Activated B cell treated with CpG ODN at 0.5 μM for 24 hours (primary cell): ENCODE measurements at places on chromosomes 2 and 18. TPM values are rescaled to one million over a fixed set of nuclear protein-coding genes. Genes with fewer than 3 reads are reported as not detected.

DNA sequence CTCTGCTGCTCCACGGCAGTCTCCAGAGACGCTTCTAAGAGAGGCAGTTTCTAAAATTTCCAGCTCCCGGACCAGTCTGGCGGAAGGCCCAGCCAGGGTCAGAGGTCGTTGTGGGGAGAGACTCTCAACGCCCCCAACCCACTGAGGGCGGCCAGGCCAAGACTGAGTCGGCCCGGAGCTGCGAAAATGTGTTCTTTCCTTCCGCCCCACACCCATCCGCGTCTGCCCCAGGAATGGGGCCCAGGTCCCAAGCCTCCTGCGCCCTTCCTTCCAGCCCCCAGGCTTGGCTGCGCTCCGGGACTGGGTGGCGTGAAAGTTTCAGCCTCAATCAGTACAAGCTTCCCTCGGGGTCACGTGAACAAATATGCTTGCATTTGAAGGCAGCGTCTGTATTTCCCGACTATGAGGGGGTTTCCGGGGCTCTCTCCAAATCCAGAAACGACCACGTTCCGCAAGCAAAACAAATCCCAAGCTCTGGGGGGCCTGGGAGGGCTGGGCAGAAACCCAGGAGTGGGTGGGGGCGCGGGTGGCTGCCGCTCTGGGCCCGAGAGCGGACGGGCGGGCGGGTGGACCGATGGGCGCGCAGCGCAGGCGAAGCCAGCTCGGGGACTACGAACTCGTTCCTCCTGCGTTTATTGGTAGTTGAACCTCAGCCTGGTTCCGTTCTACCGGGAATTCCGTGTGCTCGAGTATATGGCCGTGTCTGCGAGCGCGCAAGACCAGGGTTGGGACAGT, 3.3 kb downstream of the HOXD3 start:
- H3K27ac ChIP-seq = no peak overlapping the region
- peaks cover 3% of the 10 kb centered on the region for H3K4me1 ChIP-seq
- H3K27me3 ChIP-seq = peaks cover 63% of the 10 kb centered on the region
- no peaks in the 10 kb centered on the region for H3K36me3 ChIP-seq
- no peak for DNase-seq
- H3K4me3 ChIP-seq = no peak overlapping the region

- H3K4me1 ChIP-seq = no peaks in the 10 kb centered on the region
- no peak overlapping the region for H3K27ac ChIP-seq
- H3K4me3 ChIP-seq = no peak overlapping the region
- no peaks in the 10 kb centered on the region for H3K36me3 ChIP-seq
- no peak for DNase-seq
- peaks cover 17% of the 10 kb centered on the region for H3K27me3 ChIP-seq
These were observed 35.6 kb downstream of the NGEF start for GRCh38 chr2:232977438-232977971.

GRCh38 chr2:29251406-29251805, 136.2 kb downstream of the CLIP4 start:
- peaks cover 17% of the 10 kb centered on the region for H3K4me1 ChIP-seq
- no peaks in the 10 kb centered on the region for H3K36me3 ChIP-seq
- no peaks in the 10 kb centered on the region for H3K27me3 ChIP-seq
- DNase-seq = no peak
- H3K4me3 ChIP-seq = no peak overlapping the region
- H3K27ac ChIP-seq = no peak overlapping the region

DNA sequence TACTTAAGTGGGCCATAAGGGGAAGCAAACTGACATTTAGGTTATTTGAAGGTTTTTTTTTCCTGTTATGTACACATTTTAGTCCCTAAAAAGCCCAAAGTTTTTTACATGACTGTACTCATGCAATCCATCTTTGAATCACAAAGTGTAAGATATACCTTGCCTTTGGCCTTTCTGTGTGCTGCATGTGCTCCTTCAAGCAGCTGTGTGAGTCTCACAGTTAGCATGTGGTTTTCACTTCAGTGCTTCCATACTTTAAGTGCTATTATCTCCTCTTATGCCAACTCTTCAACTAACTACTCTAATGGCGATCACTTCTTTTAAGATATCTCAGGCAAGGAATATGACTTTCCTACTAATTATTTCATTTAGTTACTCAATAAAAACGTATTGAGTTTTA, 597.1 kb upstream of the ACVR2A start:
- DNase-seq = no peak
- no peak overlapping the region for H3K27ac ChIP-seq
- H3K4me1 ChIP-seq = no peaks in the 10 kb centered on the region
- no peak overlapping the region for H3K4me3 ChIP-seq

The TLX2 gene
- not detected in 2 replicates for total RNA-seq
